ENCODE measurements at places on chromosomes 1 and 21.

DNA sequence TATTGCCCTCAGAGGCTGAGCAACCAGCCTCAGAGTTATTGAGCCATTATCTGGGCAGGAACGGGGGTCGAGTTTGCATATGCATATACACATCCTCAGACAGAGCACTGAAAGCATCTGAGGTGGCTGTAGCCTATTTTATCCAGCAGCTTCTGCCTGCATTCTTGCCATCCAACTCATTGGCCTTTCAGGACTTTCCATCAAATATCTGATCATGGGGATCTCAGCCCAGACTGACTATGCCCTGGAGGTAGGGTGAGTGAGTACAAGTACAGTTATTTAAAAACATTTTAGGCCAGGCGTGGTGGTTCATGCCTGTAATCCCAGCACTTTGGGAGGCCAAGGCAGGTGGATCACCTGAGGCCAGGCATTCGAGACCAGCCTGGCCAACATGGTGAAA lies 1.8 kb upstream of the MTF1 start:
- DNase-seq, result no peak

- no peak for DNase-seq
Measured at GRCh38 chr1:26016258-26016952, 5.2 kb upstream of the EXTL1 start.

DNA sequence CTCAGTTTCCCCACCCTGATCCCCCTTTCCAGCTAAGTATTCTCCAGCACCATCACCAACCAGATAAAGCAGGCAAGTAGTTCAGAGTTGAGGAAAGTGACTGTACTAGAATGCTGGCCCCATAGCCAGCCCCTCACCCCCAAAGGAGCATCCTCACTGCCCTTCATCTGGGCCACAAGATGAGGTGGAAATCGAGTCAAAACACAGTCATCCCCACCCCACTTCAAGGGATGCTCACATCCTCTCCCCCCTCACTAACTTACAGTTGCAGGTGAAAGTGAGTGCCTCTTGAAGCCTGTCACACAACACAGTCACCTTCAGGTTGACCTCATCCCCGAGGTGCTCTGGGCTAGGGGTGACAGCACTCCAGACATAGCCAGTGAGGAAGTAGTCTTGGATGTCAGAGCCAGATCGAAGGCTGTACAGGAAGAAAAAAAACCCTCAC lies 30.4 kb downstream of the PIK3C2B start:
- no peak for DNase-seq

- DNase-seq, result no peak
Measured at GRCh38 chr1:224496826-224497225, 62.2 kb upstream of the WDR26 start.

GRCh38 chr1:47791879-47792608 lies 205.1 kb downstream of the TRABD2B start:
- DNase-seq, result no peak

DNA sequence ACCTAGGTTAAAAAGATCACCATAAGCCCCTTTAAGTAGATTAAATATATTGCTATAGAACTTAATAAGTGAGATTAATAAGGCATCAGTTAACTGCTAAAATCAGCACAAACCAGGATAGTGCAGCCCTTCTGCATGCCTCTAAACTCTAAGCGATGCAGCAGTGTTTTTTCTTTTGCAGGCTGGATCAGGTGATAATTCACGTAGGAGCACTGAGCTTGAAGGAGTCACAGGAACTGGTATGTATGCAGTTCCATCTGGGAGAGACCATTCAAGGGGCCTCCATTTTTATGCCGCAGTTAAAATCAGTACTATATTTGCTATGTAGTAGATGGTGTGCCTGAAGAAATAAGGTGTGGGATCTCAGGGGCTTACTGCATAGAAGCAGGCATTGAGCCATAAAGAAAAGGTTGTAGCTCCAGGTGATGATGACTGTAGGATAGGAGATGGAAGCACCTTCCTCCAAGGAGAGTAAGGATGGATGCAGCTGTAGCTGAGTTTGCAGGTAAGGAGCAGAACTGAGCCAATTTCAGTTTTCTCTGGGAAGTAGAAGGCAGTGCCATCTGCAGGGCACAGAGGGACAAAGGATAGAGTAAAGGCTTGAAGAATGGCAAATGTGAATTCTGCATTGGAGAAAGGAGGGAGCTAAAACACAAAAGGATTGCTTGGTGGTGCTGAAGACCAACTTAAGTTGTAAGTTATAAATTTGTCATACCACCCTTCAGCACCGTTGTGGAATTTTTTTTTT lies 22.6 kb downstream of the NPL start:
- DNase-seq, result no peak

GRCh38 chr1:33515607-33516006 lies 43.2 kb downstream of the ZSCAN20 start:
- DNase-seq, result no peak

DNA sequence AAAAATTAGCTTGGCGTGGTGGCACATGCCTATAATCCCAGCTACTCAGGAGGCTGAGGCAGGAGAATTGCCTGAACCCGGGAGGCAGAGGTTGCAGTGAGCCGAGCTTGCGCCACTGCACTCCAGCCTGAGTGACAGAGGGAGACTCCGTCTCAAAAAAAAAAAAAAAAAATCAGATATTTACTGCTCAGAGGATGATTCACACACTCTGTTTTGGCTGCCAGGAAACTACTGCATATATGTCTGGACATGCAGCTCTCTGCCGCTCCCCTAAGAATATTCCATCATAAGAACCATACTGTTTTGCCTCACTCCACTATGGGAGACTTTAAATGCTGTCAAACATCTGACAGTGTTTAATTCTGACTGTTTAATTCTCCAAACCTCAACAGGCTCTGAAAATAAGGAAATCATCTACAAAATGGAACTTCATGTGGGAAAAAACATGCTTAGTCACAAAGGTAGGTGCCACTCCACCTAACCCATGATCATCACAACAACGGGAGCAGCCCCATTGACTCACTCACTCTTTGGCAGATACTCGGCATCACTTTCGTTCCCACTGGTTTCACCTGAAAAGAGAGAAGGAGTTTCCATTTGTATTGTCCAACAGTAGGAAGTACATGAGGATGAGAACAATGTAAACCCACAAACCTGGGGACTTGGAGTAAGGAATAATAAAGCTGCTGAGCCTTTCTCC lies 29.3 kb upstream of the BCAS2 start:
- peak; percentile 97 for DNase-seq

- DNase-seq, result no peak
Measured at GRCh38 chr1:246537441-246537840, 28.6 kb downstream of the TFB2M start.

- no peak for DNase-seq
Measured at GRCh38 chr1:79193211-79194079, 186.9 kb upstream of the ADGRL4 start.

All from epithelial cell of prostate (primary cell).